ENCODE measurements at places on chromosomes 1 and 21.

DNA sequence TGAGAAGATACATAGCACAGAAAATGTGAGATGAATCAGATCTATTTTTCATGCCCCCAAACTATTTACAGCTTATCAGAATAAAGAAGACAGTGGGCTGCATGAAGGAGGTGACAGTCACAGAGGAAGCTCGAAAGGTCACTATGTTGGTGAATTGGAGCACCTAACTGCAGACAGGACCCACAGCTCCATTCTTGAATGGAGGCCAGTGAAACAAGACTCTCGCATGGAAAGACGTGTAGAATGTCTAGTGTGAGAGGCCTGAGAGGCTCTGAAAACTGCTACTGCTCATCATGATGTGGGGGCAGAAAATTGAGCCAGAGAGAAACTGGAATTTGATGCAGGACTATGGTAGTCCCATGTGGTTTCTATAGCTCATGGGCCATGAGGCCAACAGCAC, 60.3 kb upstream of the CCDC190 start:
- DNase-seq = no peak

DNA sequence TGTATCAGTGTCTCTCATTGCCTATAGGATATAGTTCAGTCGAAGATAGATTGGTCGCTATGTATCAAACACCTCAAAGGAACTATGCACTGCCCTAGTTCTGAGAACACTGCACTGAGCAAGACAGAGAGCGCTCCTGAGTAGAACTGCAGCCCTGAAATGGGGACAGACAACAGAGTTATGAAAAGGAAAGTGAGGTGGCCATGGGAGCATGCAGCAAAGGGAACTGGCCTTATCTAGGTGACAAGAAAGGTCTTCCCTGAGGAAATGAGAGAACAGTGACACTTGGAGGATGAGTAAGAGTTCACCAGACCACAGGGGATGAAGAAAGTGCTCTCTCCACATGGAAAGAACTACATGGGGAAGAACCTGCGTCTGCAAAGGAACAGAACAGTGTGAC, 7.5 kb upstream of the G0S2 start:
- DNase-seq = no peak

DNA sequence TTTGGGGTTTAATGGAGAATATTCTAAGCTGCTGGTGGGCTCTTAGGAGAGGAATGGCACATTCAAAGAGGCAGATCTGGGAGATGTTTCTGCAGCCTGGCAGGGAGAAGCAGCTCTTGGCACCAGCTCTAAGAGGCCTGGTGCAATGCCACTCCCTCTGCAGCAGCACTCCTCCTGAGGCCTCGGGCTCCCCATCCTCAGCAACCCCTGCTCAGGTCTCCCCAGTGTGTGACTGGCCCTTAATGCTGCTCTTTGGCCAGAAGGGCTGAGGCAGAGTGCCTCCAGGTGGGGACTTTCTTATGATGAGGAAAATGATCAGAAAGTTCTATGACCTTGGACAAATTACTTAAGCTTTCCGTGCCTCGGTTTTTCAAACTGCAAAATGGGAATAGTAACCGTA, 55.5 kb downstream of the MAB21L3 start:
- DNase-seq = no peak

- no peak for DNase-seq
These were observed 14.5 kb downstream of the IFNAR2 start for GRCh38 chr21:33244082-33244778.

- DNase-seq = no peak
These were observed 9.5 kb upstream of the FGR start for GRCh38 chr1:27644369-27645070.

DNA sequence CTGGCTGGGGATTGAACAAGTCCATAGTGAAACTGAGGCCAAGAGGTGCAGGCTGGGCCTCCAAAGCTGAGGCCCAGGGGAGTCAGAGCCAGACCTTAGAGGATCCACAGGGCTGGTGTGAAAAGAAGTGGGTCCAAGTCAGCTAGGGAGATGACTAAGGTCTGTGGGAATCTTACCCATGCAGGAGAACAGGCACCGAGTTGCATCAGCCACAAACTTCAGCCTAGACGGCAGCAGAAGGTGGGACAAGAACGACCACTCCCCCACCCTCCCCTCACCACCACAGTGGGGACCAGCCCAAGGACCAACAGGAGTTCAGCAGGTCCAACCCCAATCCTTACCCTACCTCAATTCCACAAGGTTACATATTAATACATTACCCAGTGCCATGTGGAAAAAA, 282.3 kb downstream of the TTLL7 start:
- DNase-seq = no peak

DNA sequence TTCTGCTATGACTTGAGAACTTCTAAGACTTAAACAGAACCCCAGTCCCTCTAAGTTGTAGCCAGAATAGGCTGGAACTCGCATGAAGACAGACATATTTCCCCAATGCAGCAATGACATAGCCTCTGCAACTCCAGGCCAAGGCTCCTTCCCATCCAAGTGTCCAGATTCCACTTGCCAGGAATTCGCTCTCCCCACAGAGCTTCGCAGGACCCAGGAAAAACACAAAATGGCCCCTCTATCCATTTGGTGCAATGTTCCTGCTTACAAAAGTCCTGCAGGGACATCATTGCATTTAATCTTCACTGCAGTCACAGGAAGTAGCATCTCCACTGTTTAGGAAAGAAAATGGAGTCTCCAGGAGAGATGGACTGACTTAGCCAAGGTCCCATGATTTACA, 147.5 kb upstream of the KLHDC7A start:
- no peak for DNase-seq

DNA sequence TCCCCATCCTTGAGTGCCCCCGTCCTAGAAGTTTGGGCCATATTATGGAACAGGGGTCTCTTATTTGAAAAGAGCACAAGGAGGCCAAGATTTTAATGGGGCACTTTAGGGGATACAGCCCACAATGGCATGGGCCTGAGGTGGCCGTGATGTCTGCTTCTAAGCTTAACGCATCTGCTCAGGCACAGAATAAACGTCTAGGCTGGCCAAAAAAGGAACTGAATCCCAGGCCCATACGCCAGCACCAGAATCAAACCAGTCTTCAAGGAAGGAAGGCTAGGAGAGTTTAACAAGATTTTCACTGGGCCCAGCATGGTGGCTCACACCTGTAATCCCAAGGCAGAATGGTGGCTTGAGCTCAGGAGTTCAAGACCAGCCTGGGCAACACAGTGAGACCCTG, 9.2 kb upstream of the SARS1 start:
- no peak for DNase-seq

- DNase-seq = no peak
These were observed 102.0 kb upstream of the VANGL1 start for GRCh38 chr1:115539736-115540135.

DNA sequence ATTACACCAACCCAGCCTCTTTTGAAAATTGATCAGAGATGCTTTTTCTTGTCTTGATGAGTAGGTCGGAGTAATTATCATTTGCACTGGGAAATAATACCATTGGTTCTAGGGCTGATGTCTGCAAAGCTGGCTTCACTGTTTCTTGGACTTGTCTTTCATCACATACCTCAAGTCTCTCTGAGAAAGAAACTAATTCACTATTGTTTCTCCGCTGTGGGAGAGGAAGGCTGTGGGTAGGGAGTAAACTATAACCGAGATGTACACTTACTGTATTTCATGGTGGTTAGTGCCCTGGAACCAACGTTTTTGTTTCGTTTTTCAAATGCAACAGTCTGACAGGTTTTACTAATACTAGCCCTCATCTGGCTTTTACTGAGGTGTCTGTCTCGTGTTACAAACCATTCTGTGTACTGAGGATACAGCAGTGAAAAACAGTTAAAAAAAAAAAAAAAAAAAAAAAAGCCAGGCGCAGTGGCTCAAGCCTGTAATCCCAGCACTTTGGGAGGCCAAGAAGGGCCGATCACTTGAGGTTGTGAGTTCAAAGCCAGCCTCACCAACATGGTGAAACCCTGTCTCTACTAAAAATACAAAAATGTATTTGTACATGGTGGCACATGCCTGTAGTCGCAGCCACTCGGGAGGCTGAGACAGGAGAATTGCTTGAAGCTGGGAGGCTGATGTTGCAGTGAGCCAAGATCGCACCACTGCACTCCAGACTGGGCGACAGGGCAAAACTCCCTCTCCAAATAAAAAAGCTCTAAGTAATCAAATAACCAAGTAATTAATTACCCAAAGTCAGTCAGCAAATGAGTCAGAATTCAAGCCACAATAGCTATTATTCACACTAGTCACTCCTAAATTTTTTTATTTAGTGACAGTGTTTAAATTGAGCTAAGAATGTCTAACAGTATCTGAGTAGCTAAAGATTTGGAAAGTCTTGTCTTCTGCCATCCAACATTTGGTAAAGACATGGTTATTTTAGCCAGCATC, 23.3 kb downstream of the TOMM20 start:
- no peak for DNase-seq

GRCh38 chr1:8152731-8153702, 126.9 kb upstream of the ERRFI1 start:
- no peak for DNase-seq

DNA sequence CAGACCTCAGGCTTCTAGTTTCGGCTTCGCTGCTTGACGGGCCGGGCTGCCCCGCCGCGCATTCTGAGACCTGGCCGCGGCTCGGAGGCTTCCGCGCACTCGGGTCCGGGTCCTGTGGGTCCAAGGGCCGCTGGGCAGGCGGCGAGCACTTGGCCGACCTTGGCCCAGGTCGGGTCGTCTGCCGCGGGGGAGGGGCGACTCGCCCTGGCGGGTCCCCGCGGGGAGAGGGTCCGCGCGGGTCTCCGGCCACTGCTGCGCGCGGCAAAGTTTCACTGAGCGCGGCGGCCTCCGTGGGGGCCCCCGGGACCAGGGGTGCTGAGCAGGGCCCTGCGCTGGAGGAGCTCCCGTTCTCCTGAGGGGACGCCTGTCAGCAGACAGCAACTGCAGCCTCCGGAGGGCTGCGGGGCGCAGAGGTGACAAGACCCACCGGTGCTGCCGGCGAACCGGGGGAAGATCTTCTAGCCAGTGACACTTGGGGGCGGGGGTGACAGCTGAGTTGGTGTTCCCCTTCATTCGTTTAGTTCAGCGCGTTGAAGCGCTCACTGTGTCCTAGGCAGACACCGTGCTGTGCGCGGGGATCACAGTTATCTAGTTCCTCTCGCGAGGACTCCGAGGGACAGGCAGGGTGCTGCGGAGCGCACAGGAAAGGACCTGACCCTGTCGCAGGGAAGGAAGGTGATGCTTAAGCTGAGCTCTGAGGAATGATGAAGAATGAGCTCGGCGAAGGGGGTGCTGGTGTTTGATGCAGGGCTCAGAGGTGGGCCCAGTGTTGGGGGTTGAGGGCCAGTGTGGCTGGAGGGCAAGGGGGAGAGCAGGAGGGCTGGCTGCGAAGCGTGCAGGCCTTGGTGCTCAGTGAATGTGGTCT, 725 bp downstream of the MTFR1L start:
- DNase-seq = peak; percentile 65

DNA sequence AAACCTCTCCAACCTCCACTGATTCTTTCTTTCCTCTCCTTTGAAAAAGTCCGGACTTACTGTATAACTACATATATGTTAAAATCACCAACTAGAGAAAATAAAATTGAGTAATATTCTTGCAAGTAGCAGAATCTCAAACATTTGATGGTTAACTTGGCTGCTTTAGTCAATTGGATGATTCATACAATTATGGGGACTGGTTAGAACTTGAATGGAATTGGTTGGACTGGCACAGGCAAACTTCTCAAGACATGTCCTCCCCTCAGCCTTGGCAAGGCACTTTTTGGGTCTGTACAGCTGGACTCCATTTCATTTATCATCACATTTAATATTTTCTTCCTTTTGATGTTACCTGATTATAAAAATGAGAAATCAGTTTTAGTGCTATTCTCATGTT, 6.5 kb downstream of the WLS start:
- no peak for DNase-seq

Measured in sciatic nerve (tissue), 2 donors.